ENCODE measurements at places on chromosomes 13 and 19. TPM values are rescaled to one million over a fixed set of nuclear protein-coding genes. Genes with fewer than 3 reads are reported as not detected.

DBP gene
- total RNA-seq: 6.8 TPM

FFAR1 gene
- total RNA-seq: not detected

SLITRK6 gene
- 3.7 TPM for total RNA-seq

ZNF729 gene
- not detected for total RNA-seq

LYPD5 gene
- not detected for total RNA-seq

GAPDHS gene
- total RNA-seq: not detected

MFSD12 gene
- total RNA-seq: 18.8 TPM

C19orf85 gene
- not detected for total RNA-seq

CYP4F11 gene
- total RNA-seq: not detected

WDR62 gene
- total RNA-seq: 2.1 TPM

PTH2 gene
- not detected for total RNA-seq

CTXN1 gene
- 0.52 TPM for total RNA-seq

SACS gene
- total RNA-seq: 102 TPM

SIGLEC5 gene
- 1.6 TPM for total RNA-seq

ZNF154 gene
- 7.3 TPM for total RNA-seq

KLK15 gene
- not detected for total RNA-seq

ZNF582 gene
- total RNA-seq: 4.2 TPM

IGFL3 gene
- not detected for total RNA-seq

CCDC169 gene
- 2.1 TPM for total RNA-seq

TMEM59L gene
- 2.1 TPM for total RNA-seq

PINLYP gene
- 6.8 TPM for total RNA-seq

TTC9B gene
- total RNA-seq: not detected

ITGBL1 gene
- total RNA-seq: 4.7 TPM

MTUS2 gene
- total RNA-seq: 4.2 TPM

MBD3L1 gene
- not detected for total RNA-seq

PET100 gene
- 44.9 TPM for total RNA-seq

GJB2 gene
- 1.0 TPM for total RNA-seq

FFAR3 gene
- not detected for total RNA-seq

AMER2 gene
- not detected for total RNA-seq

ZNF43 gene
- 10.4 TPM for total RNA-seq

GPR12 gene
- total RNA-seq: not detected

ZNF534 gene
- 0.52 TPM for total RNA-seq

RDH8 gene
- total RNA-seq: not detected

CNOT3 gene
- 6.3 TPM for total RNA-seq

EID2B gene
- 2.6 TPM for total RNA-seq

MBD3L3 gene
- not detected for total RNA-seq

SYCN gene
- total RNA-seq: not detected

MEDAG gene
- 11.5 TPM for total RNA-seq

ZNF415 gene
- total RNA-seq: 3.7 TPM

PODNL1 gene
- not detected for total RNA-seq

EFNA2 gene
- total RNA-seq: 1.0 TPM

SCN1B gene
- 1.6 TPM for total RNA-seq

URAD gene
- not detected for total RNA-seq

FUT3 gene
- not detected for total RNA-seq

S1PR2 gene
- total RNA-seq: 9.9 TPM

KLK12 gene
- total RNA-seq: not detected

CRB3 gene
- total RNA-seq: not detected
